ENCODE measurements at places on chromosomes 7 and 10.
A peak's percentile ranks its signal among the peaks of the same experiment; 100 is the strongest.

- DNase-seq: peak; percentile 54
Observed at GRCh38 chr7:151244196-151244840, 4.2 kb downstream of the SMARCD3 start.

DNA sequence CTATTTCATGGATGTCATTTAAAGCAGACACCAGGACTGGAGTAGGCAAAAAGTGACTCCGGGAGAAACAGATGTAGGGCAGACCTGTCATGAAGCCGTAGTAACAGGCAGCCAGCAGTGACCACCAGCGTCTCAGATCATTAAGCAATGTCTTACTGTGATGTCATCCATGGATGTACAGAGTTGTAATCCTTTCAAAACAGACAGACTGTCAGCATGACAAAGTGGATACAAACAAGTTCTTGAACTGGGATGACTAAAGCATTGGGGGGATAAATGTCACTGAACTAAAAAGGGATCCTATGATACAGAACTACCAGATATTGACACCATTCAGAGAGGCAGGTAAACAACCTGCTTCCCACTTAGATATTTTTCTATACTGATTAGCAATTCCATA lies 675.5 kb downstream of the PARD3 start:
- DNase-seq: peak; percentile 76

- no peak for DNase-seq
Observed at GRCh38 chr7:86431761-86432160, 211.9 kb upstream of the GRM3 start.

DNA sequence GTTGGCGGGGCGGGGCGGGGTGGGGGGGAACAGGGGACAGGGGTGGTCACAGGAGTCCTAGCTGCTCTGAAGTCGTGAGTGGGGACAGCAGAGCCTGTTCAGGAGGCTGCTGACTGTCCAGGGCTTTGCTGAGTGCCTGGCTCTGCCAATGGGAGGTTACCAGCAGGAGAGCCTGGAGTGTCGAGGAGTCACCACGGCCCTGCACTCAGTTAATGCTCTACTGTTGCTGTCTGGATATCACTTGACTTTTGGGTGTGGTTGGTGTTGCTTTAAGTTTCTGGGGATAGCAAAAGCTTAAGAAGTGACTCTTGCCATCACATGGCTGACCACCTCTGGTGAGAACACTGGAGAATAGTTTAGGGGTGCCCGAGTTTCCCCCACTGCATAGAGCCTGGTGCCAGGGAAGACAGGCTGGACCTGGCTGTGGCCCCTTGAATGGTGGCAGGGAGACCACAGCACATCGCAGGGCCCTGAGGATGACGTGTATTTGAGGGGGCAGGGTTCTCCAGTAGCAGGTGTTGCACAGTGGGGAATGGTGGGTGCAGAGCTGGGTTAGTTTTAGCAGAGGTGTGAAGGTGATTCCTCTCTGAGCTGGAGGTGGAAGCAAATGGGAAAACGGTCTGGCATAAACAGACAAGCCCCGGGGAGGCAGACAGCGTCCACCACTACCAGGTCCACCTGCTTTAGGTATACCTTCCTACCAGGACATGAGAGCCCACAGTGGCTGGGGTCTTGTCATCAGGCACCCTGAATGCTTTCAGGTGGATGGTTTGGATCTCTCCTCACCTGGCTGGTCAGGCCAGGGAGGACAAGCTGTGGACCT lies 54.2 kb upstream of the CAMK2B start:
- peak; percentile 28 for DNase-seq

DNA sequence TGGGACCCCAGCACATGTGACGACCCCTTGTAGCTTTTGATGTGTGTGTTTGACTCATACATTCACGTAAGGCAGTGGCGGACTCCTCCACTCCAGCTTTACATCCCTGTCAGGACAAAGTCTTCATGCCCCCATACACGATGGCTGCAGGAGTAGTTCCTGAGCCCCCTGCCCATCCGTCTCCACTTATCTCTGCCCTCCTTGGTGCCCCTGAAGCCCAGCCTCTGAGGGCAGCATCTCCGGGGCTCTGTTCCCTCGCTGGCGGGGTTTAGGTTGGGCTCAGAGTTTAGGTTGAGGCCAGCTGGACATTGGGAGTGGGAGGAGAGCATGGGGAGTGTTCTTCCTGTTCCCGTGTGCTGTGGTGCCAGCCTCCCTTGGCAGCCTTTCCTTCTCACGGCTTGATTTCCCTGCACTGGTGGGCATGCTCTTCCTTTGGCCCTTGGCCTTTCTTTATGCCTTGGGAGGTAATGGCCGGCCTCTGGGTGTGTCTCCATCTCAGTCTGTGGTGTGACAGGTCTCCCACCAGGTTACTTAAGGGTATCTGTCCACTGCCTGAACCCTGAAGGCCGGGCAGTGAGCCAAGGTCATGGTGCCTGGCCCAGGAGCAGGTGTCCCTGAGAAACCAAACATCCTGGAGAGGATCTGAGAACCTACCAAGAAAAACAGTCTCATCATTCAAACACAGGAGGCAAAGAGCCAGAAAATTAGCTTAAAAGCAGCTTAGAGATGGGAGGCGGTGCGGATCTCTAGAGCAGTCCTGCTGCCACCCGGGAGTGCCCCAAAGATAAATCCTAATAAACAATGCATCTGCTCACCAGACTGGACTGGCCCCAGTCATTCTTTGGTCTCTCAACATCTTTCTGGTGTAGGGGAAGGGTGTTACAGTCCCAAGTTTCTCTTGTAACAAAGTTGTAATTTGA lies 85.5 kb downstream of the GLRX3 start:
- DNase-seq: no peak

GRCh38 chr10:91635401-91636400 lies 2.8 kb upstream of the PPP1R3C start:
- peak; percentile 81 for DNase-seq

GRCh38 chr7:70156057-70156456 lies 557.8 kb downstream of the AUTS2 start:
- DNase-seq: no peak

DNA sequence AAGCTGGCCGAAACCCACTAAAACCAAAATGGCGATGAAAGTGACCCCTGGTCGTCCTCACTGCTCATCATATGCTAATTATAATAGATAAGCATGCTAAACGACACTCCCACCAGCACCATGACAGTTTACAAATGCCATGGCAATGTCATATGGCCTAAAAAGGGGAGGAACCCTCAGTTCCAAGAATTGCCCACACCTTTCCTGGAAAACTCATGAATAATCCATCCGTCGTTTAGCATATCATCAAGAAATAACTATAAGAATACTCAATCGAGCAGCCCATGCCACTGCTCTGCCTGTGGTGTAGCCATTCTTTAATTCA lies 422.0 kb downstream of the CALN1 start:
- DNase-seq: no peak

GRCh38 chr7:69208276-69208675 lies 390.0 kb upstream of the AUTS2 start:
- DNase-seq: no peak

DNA sequence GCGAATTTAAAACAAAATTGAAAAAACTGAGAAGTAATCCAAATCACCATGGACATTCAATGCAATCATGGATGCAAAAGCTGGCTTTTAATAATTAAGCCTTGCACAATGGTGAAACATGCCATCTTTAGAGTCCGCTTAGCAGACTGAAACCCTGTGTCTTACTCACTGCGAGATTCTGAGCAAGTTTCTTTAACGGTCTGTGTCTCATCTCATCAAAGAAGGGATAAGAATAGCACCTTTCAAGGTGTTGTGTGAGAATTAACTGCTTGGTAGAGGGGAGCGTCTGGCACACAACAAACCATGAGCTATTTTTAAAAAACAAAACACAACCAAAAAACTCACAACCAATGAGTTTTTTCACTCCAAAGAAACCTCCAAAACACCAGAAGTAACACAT lies 21.4 kb downstream of the ACBD7 start:
- no peak for DNase-seq

Data from amniotic epithelial cell (primary cell).